Effector memory CD4-positive, alpha-beta T cell (primary cell): ENCODE measurements at places on chromosomes 3 and 15.

- H3K27ac ChIP-seq: no peak overlapping the region
- no peak for DNase-seq
- H3K27me3 ChIP-seq: no peaks in the 10 kb centered on the region
- H3K36me3 ChIP-seq: peaks cover 81% of the 10 kb centered on the region
These were observed 22.4 kb downstream of the MAP6D1 start for GRCh38 chr3:183802989-183803388.

DNA sequence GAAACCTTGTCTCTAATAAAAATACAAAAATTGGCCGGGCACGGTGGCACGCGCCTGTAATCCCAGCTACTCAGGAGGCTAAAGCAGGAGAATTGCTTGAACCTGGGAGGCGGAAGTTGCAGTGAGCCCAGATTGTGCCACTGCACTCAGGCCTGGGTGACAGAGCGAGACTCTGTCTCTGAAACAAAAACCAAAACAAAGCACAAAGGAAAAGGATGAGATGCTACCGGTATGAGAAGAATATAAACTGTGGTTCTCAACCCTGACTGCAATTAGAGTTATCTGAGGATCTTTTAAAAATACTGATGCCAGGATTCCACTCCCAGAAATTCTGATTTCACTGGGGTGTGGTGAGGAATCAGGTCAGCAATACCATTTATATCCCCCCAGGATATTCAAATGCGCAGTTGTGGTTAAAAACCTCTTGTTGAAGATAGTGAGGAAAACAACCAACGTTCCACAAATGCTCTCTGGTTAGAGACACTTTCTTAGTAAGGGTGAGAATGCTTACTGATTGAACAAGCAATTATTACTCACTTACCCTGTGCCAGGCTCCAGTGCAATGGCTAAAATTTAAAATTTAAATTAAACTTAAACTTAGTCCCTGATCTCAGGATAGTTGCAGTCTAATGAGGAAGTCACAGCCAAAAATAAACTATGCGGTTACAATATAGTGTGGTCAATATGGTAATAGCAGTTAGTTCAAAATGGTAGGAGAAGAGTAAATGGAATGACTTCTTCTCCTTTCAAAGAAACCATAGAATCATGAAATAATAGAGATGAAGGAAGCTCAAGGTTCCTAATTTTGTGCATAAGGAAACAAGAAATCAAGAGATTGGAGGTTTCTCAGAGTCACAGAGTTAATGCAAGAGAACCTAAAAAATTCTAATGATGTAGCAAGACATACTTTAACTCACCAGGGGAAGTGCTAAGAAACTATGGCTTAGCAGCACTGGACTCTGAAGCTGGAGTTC is 109.5 kb downstream of the SSR3 start:
- no peak for DNase-seq
- no peak overlapping the region for H3K4me3 ChIP-seq
- no peaks in the 10 kb centered on the region for H3K27me3 ChIP-seq
- H3K27ac ChIP-seq: no peak overlapping the region
- H3K4me1 ChIP-seq: no peaks in the 10 kb centered on the region
- H3K36me3 ChIP-seq: no peaks in the 10 kb centered on the region

DNA sequence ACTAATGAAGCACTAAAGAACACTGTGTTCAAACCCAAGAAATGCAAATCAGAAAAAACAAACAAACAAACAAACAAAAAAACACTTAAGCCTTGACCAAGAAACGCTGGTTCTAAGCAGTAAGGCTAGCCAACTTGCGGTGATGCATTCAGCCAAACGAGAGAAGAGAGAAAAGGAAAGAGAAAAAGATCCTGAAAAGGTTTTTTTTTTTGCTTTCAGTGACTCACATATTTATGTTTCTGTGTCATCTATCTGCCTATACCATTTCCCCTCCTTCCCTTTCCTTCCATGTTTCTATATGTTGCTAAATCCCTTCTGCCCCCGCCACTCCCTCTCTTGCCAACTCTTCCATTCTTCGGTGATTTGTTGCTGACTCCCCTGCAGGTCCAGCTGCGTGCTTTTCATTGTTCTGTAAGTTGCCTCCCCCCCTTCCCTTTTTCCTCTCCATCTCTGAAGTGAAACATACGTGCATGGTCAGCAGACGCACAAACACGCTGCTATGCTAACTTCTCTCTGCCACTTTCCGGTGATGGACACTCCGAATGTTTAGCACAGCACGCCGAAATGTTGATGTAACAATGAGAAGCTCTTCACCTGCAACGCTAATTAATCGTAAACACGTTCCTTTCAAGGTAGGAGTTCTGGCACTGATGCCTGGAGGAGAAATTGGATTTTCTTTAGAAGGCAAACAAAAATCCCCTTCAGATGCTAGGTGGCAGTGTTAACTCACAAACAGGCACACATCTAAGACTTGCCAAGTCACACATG is 154.4 kb downstream of the TUSC7 start:
- no peaks in the 10 kb centered on the region for H3K27me3 ChIP-seq
- no peak overlapping the region for H3K4me3 ChIP-seq
- no peak for DNase-seq
- no peaks in the 10 kb centered on the region for H3K4me1 ChIP-seq
- H3K27ac ChIP-seq: no peak overlapping the region

- no peak overlapping the region for H3K27ac ChIP-seq
- no peak overlapping the region for H3K4me3 ChIP-seq
- no peaks in the 10 kb centered on the region for H3K4me1 ChIP-seq
- no peaks in the 10 kb centered on the region for H3K36me3 ChIP-seq
These were observed 24.4 kb upstream of the THBS1 start for GRCh38 chr15:39556461-39556860.

- no peak for DNase-seq
- H3K36me3 ChIP-seq: no peaks in the 10 kb centered on the region
- no peak overlapping the region for H3K27ac ChIP-seq
- no peaks in the 10 kb centered on the region for H3K27me3 ChIP-seq
- H3K4me1 ChIP-seq: no peaks in the 10 kb centered on the region
These were observed 33.3 kb downstream of the TFDP2 start for GRCh38 chr3:142115867-142116668.

GRCh38 chr3:7215706-7216105 is 354.8 kb downstream of the GRM7 start:
- H3K27me3 ChIP-seq: no peaks in the 10 kb centered on the region
- H3K36me3 ChIP-seq: no peaks in the 10 kb centered on the region
- H3K4me3 ChIP-seq: no peak overlapping the region
- no peak overlapping the region for H3K27ac ChIP-seq
- no peak for DNase-seq

GRCh38 chr15:101522621-101523559 is 33.4 kb upstream of the PCSK6 start:
- no peak for DNase-seq
- no peak overlapping the region for H3K4me3 ChIP-seq
- H3K27me3 ChIP-seq: no peaks in the 10 kb centered on the region
- no peaks in the 10 kb centered on the region for H3K4me1 ChIP-seq
- no peaks in the 10 kb centered on the region for H3K36me3 ChIP-seq

DNA sequence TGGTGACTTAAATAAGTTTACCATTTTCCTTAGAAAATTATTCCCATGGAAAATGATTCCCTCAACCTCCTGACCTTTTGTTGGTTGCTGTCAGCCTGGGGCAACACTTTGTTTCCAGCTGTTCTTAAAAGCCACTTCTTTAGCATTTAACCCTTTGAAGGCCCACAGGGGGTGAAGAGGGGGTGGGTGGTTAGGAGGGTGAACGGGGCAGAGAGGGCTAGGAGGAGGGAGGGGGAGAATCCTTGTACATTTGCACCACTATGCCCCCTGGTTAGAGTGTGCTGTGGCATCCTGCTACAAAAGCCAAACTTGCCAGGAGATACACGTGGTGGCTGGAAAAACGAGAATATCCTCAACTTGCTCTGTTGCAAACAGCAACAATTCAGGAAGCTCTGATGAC is 273.2 kb upstream of the RGMA start:
- no peaks in the 10 kb centered on the region for H3K36me3 ChIP-seq
- DNase-seq: no peak
- no peak overlapping the region for H3K27ac ChIP-seq
- H3K27me3 ChIP-seq: no peaks in the 10 kb centered on the region

DNA sequence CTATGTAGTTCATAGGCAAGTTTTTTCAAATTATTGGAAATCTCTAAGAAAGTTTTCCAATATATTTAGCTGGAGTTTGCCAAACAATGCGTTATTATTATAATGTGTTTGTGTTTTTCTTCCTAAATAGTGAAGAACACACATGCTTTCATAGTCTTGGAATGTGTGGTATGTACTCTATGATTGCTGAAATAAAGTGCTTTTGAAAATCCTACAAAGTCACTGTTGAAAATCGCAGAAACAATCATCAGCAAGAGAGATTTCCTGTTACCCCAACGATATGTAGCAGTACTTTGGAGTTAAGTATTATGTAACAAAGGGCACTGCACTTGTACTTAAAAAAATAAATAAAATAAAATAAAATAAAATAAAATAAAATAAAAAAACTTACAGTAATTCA is 796.2 kb downstream of the NAALADL2 start:
- no peaks in the 10 kb centered on the region for H3K36me3 ChIP-seq
- no peaks in the 10 kb centered on the region for H3K4me1 ChIP-seq
- no peak for DNase-seq
- no peak overlapping the region for H3K27ac ChIP-seq

DNA sequence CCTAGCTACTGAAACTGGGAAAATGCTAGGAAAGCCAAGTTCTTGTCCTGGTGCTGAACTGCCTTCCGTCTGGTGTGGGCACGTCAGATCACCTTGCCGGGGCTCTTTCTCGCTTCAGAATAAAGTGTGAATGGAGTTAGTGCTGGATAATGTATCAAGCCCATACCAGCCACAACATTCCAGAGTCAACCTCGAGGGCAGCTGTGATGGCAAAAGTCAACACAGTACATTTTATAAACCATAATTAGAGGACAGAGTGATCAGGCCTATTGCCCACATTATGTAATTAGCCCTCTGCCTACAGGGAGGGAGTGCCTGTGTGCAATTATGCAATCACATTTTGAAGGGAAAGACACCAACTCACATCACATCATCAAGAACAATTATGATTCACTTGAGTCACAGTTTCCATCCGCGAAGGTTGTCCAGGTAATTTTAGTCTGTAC is 165.2 kb downstream of the RORA start:
- no peak for DNase-seq
- H3K4me1 ChIP-seq: no peaks in the 10 kb centered on the region
- no peak overlapping the region for H3K4me3 ChIP-seq
- H3K27me3 ChIP-seq: peaks cover 7% of the 10 kb centered on the region
- no peaks in the 10 kb centered on the region for H3K36me3 ChIP-seq
- no peak overlapping the region for H3K27ac ChIP-seq

GRCh38 chr3:184145111-184145524 is 10.0 kb downstream of the EIF2B5 start:
- no peak for DNase-seq
- no peak overlapping the region for H3K27ac ChIP-seq
- peaks cover 58% of the 10 kb centered on the region for H3K36me3 ChIP-seq

- H3K4me3 ChIP-seq: no peak overlapping the region
- H3K4me1 ChIP-seq: no peaks in the 10 kb centered on the region
- no peak for DNase-seq
- no peak overlapping the region for H3K27ac ChIP-seq
These were observed 18.1 kb upstream of the VWA5B2 start for GRCh38 chr3:184211297-184211696.

DNA sequence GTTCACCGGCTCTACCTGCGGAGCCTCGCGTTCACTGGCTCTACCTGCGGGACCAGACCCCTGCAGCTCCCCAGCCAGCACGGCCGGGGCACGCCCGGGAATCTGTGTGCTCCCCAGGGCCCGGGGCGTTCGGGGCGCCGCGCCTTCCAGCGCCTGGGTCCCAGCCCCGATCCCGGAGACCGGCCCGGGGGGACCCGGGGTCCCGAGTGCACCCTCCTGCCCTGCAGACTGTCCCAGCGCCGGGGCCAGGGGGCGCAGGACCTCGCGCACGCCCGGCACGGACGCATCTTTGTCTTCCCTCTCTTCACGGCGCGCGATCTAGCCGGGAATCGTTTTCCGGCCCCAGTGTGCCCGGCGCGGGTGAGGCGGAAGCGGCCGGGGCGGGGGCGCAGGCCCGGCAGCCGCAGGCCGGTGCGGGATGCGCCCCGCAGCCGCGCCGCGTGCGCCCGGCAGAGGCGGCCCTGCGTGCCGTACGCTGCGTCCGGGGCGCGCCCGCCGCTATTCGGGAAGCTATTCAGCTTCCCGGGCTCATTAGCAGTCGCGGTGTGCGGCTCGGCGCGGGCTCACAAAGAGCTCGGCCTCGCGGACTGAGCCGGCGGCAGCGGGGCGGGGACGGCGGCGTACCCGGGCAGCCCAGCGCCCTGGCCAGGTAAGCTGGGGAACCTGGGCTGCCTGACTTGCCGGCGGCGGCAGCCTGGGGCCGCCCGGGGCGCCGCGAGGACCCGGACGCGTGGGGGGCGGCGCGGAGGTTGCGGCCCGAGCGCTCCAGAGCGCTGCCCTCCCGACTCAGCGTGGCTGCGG is at the start of gene APBA2:
Gene APBA2, plus strand, starts transcription at position 345 of the 801 bp plus-strand sequence. CDS start 167,911 bp downstream, outside the sequence.
- H3K27ac ChIP-seq: peak within 1 kb of the TSS; percentile 28
- peak within 1 kb of the TSS; percentile 71 for H3K4me3 ChIP-seq
- no peaks in the 10 kb centered on the region for H3K27me3 ChIP-seq
- DNase-seq: no peak
- H3K36me3 ChIP-seq: no peaks in the 10 kb centered on the region

GRCh38 chr3:197189623-197190022 is 108.8 kb downstream of the DLG1 start:
- H3K36me3 ChIP-seq: no peaks in the 10 kb centered on the region
- no peak overlapping the region for H3K4me3 ChIP-seq
- H3K4me1 ChIP-seq: no peaks in the 10 kb centered on the region
- DNase-seq: no peak
- H3K27ac ChIP-seq: no peak overlapping the region

DNA sequence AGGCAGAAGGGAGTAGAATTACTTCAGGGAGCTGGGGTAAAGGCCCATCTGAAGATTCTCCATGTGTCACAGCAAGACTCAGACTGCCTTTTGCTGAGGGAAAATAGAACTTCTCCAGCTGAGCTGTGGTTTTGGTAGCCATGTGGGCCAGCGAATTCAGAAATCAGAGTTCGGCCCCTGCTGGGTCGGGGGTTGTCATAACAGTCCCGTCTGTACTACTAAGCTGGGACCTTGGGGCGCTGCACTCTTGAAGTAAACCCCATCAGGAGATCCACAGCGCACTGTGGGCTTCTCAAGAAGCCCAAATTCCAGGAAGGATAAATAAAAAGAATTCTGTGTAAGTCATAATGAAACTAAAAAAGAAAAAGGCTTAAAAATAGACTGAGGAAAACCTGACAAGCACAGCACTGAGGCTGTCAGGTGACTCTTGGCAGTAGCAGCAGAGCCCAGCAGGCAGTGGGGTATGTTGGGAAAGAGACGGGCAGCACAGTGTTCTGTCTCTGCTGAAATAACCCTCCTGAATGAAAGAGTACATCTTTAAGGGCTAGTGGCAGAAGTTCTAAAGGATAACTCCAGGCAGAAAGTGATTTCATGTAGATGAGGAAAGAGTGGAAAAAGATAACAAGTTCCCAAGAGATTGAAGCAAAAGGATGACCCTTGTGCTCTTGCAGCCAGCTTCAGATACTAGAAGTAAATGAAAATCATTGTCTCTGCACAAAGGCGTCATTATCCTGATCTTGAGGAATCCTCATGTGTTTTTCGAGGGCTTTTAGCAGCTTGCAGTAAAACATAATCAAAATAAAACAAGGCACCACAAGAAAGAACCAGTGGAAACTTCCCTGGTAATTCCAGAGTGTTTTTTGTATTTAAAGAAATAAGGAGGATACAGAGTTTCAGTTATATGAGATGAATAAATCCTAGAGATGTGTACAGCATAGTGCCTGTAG is 74.5 kb downstream of the RAB7A start:
- peaks cover 16% of the 10 kb centered on the region for H3K4me1 ChIP-seq
- H3K36me3 ChIP-seq: peaks cover 31% of the 10 kb centered on the region
- H3K27ac ChIP-seq: peak overlapping the region; percentile 58
- no peak overlapping the region for H3K4me3 ChIP-seq
- H3K27me3 ChIP-seq: no peaks in the 10 kb centered on the region
